Daoy (cell line): ENCODE measurements at places on chromosomes 2 and 18. TPM values are rescaled to one million over a fixed set of nuclear protein-coding genes. Genes with fewer than 3 reads are reported as not detected.

RAB31 gene
- 18.2 and 19.3 TPM in 2 replicates for total RNA-seq

GRCh38 chr2:30912056-30912455, 104.8 kb upstream of the CAPN13 start:
- DNase-seq: no peak

DNA sequence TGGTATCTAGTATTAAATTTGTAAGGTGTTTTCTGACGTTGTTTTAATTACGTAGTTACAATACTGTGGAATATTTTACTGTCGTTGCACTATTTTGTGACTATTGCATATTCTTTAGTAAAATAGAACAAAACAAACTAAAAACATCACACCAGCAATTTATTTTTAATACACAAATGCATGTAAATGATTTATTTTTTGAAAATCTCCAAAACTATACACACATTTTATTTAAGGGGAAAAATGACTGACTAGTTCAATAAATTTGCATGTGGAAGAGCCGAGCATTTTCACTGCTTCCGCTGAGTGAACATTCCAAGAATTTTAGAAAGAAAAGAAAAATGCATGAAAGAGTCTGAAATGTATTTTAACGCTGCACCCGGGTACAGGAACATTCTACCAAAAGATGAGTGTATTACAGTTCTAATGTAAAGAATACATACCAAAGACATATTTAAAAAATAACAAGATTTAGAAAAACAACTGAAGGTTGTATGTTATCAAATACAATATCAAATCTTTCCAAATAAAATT, 257.7 kb downstream of the MEIS1 start:
- no peak for DNase-seq

GRCh38 chr2:190722061-190722759, 73.3 kb downstream of the NAB1 start:
- DNase-seq: no peak

DNA sequence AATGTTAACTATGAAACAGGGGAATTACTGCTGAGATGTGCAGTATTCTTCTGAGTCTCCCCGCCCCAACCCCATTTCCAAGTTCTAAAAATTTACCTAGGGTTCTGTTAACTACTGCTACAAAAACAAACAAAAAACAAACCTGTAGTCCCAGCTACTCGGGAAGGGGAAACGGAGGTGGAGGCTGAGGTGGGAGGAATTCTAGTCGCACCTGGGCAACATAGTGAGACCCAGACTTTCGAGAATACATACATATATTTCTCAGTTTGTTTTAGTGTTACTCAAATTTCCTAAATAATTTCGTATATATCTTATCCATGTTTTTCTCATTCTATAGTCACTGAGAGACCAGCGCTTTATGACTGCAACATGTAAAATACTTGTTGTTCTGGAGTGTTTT, 989 bp downstream of the STAM2 start:
- DNase-seq: no peak

- no peak for DNase-seq
These were observed 44.9 kb downstream of the MYO3B start for GRCh38 chr2:170222842-170223241.

- DNase-seq: no peak
These were observed 303.7 kb upstream of the HS6ST1 start for GRCh38 chr2:128622371-128622770.
